ENCODE measurements at places on chromosomes 4 and X.

DNA sequence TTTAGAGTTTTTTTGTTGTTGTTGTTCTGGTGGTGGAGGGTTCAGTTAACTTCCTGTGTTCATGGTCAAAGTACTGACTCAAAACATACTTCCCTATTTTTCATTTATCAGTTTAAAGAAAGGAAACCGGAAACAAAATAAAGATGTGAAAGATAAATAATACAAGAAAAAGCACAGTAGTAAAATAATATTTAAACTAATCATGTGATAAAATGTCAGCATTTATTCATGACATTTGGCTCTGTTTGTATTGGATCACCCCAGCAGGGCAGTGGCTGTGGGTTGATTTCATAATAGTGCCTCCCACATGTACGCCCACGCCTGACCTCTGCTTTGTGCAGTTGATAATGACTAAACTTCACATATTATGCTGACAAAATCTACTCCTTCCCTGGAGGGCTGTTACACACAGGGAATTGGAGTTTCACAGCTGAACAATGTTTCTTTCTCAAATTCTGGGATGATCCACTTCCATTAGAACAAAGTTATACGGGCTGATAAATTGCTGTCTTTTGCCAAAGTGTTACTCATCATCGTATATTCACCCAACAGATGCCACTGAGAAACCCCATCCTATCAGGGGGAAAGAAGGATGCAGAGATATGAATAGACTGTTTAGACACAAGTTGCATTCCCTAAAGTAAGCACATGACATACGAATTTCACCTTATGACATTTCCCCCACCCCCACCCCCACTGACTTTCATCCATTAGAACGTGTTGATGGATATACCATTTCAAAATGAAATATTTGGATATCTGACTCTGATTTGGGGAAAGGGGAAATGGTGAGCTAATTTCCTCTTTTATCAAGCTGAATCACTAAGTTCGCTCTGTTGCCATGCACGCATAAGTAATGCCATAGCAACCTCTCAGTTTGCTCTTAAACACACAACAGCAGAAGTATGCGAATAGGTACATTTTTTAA lies 48.3 kb downstream of the AMELX start:
- DNase-seq = no peak

GRCh38 chrX:11241720-11242119 lies 51.5 kb upstream of the AMELX start:
- DNase-seq = no peak

DNA sequence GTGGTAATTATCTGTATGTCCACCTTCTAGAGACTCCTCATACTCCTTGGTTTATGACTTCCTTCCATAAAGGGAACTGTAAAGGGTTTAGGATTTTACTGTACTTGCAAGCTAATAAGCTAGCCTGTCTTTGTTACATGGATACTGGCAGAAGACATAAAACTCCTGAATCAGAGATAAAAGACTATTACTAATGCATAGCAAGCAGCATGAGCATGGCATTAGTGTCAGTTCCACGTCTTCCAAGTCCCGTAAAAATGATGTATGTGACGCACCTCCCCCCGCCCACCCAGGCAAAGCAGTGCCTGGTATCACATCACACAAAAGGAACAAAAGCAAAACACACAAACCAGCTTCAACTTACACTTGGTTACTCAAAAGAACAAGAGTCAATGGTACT lies 71.0 kb downstream of the SLC10A6 start:
- DNase-seq = no peak

- DNase-seq = no peak
Measured at GRCh38 chr4:16591272-16591826, 307.1 kb downstream of the LDB2 start.

- DNase-seq = no peak
Measured at GRCh38 chrX:46317163-46317562, 228.1 kb downstream of the ZNF674 start.

DNA sequence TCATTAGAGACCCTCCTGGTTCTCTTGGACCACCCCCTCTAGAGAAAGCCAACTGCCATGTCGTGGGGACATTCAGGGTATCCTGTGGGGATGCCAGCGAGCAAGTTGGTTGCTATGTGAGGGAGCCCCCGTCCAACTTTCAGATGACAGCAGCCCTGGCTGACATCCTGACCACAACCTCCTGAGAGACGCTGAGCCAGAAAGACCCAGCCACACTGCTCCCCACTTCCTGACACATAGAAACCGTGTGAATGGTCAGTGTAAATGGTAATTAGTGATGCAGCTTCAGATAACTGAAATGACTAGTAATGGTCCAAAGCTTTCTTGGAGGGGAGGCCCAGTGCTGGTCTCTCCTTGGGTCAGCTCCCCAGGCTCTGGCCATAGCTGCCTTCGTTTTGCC lies 10.8 kb downstream of the CLCN4 start:
- DNase-seq = peak; percentile 19

DNA sequence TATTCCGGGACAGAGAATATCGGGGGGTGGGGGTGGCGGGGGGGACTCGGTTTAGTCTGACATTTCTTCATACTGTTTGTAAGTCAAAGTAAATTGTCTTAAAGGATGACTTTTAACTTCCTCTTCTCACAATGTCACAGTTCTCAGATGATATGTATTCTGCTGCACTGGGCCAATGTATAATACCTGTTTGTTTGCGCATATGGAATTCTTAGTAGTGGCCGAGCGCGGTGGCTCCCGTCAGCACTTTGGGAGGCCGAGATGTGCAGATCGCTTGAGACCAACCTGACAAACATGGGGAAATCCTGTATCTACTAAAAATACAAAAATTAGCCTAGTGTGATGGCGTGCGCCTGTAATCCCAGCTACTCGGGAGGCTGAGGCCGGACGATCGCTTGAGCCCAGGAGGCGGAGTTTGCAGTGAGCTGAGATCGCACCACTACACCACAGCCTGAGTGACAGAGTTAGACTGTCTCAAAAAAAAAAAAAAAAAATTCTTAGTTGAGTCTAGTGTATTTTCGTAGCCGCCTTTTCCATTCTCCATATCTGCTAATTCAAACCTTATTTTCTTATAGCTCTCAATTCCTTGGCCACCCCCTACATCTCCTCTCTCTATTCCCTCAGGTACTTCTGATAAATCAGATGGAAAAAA lies 851 bp downstream of the POLR2B start:
- DNase-seq = peak; percentile 56

- DNase-seq = no peak
Measured at GRCh38 chr4:42636645-42636949, 20.3 kb downstream of the ATP8A1 start.

DNA sequence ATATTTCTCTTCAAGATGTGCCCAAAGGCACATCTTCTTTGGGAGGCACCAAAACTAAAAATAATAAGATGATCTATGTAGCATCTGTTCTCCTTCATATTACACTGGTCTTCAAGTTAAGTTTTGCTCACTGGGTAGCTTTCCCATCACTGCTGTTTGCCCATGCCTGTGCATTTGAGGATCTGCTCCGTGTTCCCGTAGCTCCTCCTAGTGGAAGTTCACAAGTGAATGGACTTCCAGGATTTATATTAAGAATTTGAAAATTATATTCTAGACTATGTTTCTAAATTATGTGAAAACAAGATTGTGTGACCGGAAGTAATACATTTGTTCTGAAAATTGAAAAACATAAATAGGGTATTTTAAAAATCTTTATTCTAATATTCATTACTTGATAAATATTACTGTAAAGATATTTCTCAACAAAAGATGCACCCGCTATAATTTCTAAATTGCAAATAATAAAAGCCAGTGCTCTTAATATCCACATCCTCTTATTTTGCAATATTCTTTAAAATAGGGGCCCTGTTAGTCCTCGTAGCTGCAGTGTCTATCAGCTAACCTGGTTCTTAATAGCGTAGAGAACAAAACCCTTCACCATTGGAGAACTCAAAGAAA lies 147.7 kb downstream of the RBM46 start:
- DNase-seq = no peak

DNA sequence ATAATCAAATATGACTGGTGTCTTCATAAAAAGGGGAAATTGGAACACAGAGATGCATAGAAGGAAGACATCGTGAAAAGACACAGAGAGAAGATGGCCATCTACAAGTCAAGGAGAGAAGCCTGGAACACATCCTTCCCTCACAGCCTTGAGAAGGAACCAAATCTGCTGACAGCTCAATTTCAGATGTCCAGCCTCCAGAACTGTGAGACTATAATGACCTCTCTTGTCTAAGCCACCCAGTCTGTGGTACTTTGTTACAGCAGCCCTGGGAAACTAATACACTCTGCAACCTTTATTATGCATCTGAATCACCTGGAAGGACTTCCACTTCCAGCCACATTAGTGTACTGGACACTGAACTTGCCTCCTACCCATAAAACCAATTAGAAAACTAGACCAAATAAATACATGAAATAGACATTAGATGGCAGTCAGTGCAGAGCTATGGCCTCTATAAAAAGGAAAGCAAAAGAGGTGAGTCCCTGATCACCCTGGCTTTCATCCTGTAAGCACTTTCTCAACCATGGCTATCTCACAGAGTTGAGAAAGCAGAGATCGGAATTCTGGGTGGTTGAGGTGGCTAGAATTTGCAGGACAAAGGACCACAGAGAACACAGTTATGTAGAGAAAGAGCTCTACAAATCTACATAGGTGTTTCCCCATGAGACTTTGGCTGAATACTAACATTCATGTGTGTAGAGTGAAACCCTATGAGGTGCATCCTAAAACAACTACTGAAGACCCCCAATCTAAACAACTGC lies 25.7 kb downstream of the GAB3 start:
- DNase-seq = peak; percentile 15

DNA sequence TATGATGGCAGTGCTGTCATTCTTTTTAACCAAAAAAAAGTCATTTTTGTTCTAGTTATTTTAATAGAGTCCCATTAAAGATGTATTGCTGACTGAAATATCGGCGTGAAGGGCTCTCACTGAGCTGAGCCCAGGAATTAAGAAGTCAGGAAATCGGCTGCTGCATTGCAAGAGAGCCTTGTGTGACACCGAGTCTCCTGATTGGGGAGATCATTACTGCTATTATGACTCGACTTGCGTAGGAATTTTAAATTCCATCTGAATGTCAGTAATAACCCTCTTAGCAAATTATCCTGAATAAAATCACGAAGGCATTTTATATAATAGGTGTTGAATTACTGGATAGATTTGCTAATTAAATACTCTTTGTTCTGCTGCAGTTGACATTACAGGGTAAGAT lies 111.5 kb downstream of the POLA1 start:
- no peak for DNase-seq

DNA sequence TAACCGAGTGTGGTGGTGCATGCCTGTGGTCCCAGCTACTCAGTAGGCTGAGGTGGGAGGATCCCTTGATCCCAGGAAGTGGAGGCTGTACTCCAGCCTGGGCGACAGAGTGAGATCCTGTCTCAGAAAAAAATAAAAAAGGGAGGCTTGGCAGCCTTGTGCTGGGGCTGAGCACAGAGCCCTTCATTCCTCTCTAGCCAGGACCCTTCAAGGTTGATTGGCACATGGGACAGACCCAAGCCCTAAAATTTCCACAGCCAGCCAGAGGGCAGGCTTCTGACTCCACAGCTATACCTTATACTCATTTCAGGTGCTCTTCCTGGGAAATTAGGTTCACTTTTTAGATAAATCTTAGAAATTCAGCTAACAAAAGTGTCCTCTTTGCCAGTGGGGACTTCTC lies 553.0 kb upstream of the CPEB2 start:
- DNase-seq = no peak

DNA sequence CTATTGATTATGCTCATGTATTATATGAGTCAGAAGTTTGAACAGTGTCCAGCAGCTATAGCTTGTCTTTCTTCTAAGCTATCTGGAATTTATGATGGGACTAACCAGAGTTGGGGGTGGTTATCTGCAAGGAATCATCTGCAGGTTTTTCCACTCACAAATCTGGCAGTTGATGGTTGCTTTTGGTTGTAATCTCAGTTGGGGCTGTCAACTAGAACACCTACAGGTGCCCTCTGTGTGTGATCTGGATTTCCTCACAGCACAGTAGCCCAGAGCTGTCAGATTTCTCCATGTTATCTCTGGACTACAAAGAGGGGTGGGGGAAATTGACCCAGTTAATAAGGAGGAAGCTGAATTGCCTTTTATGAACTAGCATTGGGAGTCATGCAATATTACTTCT lies 51.4 kb upstream of the MAP9 start:
- DNase-seq = no peak

- no peak for DNase-seq
Measured at GRCh38 chr4:37477126-37477525, 209.1 kb downstream of the RELL1 start.

DNA sequence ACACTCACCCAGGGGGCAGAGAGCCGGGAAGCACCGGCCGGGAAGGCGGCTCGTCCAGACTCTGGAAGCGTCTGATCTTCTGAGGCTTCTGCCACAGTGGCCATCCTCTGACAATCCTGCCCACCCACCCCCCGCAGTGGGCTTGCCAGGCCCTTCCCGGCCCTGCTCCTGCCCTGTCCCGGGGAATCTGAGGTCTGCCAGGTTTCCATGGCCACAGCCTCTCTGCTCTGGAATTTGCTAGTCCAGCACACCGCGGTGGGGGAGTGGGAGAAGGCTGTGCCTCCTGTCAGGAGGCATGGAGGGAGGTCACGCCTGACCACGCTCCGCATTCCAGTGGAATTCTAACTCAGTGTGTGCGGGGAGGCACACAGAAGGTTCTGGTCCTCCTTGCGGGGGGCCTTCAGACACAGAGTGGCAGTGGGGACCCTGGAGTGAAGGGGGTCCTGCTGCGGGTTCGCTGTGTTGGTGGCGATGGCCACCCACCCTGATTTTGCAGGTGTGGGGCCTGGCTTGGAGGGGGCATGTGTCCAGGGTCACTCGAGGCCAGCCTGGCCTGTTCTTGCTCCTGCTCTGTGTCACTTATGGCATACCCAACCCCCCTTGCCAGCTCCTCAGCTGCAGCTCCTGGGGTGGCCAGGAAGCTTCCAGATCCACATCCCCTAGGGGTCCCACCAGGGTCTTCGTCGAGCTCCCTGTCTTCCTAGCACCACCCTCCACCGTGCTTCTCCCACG lies 55.6 kb upstream of the ADRA2C start:
- no peak for DNase-seq

GRCh38 chrX:145213504-145213903 lies 33.8 kb upstream of the SPANXN1 start:
- DNase-seq = peak; percentile 44

GRCh38 chr4:150943818-150944217 lies 71.3 kb downstream of the LRBA start:
- DNase-seq = no peak

- no peak for DNase-seq
Measured at GRCh38 chr4:37623125-37623524, 63.1 kb downstream of the RELL1 start.

- DNase-seq = no peak
Measured at GRCh38 chr4:102678695-102679335, 82.0 kb downstream of the MANBA start.

Measured in MM.1S (cell line).